ENCODE measurements at places on chromosomes 1 and 21. TPM values are rescaled to one million over a fixed set of nuclear protein-coding genes. Genes with fewer than 3 reads are reported as not detected.

The MUTYH gene
- 27.0 TPM for polyA plus RNA-seq

The S1PR1 gene
- polyA plus RNA-seq: 22.7 TPM

The RAB13 gene
- 170 TPM for polyA plus RNA-seq

GRCh38 chr21:31875496-31876015 lies 2.7 kb downstream of the HUNK start:
- DNase-seq: no peak

GRCh38 chr1:189627427-189627826 lies 850.2 kb downstream of the BRINP3 start:
- DNase-seq: no peak

GRCh38 chr1:247303216-247303615 lies 28.5 kb downstream of the ZNF496 start:
- DNase-seq: no peak

- DNase-seq: no peak
Observed at GRCh38 chr1:50243939-50244338, 135.2 kb downstream of the ELAVL4 start.
